ENCODE measurements at places on chromosomes 12 and 14.

DNA sequence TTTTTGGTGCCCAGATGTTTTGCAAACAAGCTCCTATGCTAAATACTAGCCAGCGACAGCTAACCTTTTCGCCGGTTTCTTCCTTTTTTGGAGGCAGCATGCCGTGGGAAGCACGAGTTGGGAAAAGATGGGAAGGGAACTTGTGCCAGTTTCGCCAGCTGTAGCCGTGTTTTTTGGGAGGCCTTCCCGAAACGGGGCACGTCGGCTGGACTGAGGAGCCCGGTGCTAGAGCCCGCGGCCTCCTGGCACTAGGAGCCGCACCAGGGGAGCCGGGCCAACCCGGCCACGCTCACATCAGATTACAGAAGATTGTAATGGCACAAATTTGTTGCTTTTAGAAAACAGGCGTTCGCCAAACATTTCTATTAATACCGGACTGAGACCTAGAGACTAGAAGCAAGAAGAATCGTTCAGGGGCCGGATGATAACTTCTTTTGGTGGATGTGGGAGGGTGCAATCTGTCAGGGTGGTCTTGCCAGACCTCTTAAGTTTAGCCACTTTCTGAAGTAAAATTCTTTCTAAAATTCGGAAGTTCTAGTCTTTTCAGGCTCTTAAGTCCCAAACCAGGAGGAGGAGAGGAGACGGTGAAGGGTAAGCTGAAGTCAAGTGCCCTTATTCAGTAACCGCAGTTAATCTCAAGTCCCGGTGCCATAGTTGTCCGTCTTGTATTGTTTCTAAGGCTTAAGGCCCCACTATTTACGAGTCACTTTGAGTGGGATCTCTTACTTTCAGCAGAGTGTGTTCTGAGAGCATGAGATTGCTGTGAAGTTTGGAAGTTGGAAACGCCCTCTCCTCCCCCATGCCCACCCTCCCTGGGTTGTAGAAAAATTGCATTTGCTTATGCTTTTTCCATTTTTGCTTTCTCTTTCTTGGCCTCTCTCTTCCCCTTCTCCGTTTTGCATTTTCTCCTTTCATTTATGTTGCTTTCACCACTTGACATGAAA lies 1.3 kb downstream of the RASSF3 start:
- DNase-seq = peak; percentile 40

GRCh38 chr12:109968032-109968420 lies 28.1 kb downstream of the GIT2 start:
- DNase-seq = no peak

DNA sequence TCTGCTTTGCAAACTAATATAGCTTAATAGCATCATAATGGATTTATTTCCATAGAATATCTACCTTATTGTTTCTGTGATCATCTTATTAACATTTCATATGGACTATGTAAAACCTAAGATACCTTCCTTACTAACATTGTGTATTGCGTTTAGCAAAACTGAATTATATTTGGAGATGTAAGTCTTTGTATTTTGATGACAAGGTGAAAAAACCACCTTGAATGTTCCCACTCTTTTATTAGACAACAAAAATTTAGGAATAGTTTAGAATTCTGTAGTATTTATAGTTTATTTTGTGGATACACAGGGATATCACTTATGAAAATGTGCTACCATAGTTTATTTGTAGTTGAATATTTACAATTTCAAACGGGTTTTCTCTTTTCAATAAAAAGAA lies 32.0 kb downstream of the RASSF8 start:
- no peak for DNase-seq

GRCh38 chr14:74133833-74134481 lies 49.2 kb downstream of the LIN52 start:
- DNase-seq = no peak

DNA sequence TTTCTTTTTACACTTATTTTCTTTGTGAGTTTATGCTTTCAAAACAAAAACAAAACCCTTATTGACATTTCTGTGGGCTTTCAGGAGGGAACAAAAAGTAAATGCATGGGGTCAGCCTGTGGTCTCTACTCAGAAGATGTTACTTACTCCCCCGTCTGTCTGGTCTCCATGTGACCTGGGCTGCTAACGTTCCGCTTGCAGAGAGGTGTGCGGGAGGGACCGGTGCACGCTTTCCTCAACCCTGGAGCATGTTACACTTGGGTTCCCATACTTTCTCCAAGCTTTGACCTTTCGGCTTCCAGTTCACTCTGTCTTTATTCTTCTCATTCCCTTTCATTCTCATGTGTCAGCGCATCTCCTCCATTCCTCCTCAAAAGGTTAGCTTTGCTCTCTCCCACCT lies 36.5 kb downstream of the ZC3H14 start:
- DNase-seq = no peak

GRCh38 chr14:61719344-61720293 lies 24.3 kb downstream of the HIF1A start:
- DNase-seq = no peak

DNA sequence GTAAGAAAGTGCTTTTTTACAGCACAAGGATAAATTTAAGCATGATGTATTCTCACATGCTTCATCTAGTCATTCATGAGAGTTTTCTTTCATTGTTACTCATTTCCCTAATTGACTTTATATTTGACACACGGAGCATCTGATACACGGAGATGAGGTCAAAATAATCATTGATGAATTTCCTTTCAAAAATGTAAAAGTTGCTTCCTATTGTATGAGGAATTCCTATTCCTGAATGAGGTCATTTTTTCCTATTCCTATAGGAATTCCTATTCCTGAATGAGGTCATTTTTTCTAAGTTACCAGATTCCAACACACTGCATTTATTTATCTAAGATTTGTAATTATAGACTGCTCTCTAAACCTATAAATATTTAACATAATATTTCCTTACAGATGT lies 316.7 kb upstream of the KITLG start:
- no peak for DNase-seq

Data from AG08395 (cell line).